ENCODE measurements at places on chromosomes 7 and 10.

GRCh38 chr7:3912291-3912690 is 611.2 kb downstream of the SDK1 start:
- no peak for DNase-seq

DNA sequence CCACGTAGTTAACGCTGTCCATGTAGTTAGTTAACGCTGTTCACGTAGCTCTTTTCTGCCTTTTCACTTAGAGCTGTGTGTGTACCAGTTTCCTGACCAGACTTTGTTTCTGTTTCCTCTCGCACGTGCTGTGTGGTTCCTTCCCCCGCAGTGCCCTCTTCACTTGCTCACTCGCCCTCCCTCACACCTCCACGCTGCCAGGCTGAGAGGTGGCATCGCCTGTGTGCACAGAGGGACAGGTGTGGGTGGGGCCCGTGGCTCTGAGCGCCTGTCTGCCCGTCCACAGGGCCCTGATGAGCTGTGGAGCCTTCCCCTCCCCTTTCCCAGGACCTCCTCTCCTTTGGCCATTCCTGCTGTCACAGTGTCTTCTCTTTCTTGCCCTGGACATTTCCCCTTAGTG is 30.6 kb downstream of the WDR37 start:
- peak; percentile 36 for DNase-seq

DNA sequence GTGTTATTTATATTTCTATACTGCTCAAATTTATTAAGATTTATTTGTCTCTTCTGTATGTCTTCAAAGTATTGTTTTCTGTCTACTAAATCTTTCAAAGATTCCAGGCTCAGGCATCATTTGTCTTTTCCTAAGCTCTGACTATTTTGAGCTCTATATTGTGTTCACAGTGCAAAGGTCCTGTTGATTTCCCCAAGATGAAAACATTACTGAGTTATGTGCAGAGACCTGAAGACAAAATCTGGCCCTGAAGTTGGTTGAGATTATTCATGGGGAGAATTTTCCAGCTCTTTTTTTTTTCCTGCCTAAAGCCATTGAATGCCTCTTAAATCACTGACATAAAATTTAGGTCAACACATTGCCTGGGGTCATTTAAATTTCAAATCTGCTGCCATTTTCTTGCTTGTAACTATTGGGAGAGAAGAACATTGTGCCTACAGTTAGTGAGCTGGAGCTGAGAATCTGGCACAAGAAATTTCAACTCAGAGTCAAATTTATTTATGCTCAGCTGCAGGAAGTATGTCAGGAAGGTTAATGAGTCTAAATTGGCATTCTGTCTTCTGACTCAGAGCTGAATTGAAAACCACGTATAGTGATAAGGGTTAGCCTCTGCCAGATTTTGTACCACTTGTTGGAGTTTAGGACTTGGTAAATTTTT is 31.6 kb downstream of the CSTF2T start:
- no peak for DNase-seq

GRCh38 chr7:47511699-47512370 is 70.1 kb downstream of the TNS3 start:
- DNase-seq = no peak

- no peak for DNase-seq
Observed at GRCh38 chr7:22049766-22050500, 104.2 kb upstream of the CDCA7L start.

GRCh38 chr7:64747802-64748201 is 46.4 kb upstream of the ZNF138 start:
- DNase-seq = no peak

GRCh38 chr10:12377658-12378290 is 28.4 kb downstream of the CAMK1D start:
- DNase-seq = peak; percentile 43

DNA sequence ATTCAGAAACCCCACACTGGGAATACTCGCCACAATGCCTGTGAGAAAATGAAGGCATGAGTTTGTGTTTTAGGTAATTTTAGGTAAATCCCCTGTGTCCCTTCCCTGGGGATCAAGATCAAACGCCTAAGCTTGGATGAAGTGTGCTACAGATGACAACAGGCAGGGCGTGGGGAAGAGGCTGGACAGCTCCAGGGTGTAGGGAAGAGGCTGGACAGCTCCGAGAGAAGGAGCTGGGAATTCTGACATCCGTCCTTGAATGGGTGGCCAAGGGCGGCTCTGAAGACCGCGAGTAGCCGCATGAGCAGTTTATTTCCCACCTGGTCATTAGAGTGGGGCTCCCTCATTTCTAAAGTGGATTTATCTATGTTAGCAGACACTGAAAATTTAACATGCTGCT is 109.7 kb downstream of the RAMP3 start:
- no peak for DNase-seq

GRCh38 chr7:7757576-7757975 is 39.2 kb upstream of the RPA3 start:
- DNase-seq = no peak

DNA sequence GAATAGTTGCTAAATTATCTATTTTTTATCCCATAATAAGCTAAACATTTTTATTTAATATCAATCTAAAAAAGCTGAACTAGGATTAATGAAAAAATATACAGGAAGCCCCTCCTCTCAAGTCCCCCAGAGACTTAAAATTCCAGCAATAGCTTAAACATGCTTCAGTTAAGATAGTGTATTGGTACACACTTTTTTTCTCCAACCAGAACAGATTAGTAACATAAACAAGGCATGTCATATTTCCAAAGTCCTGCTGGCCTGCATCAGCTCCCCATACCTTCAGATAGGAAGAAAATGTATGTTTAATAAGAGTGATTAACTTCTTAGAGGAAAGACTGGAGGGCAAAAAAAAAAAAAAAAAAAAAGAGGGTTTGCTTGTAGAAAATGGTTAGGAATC is 7.1 kb downstream of the TBX20 start:
- no peak for DNase-seq

DNA sequence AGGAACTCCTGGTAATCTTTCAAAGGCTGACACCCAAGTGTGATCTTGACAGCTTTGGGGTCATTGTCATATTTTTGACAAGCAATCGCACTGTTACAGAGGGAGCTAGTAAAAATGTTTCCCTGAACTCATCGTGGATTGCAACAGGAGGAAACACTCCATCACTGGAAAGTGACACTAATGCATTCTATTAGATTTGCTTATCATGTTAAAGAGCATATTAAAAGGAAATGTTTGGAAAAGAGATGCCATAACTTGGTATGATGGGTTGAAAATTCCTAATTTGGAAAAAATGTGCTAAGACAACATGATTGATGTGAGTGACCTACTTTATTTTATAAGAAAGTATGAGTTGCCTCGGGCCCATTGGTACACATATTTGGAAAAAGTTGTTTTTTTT is 22.7 kb upstream of the EMX2 start:
- no peak for DNase-seq

DNA sequence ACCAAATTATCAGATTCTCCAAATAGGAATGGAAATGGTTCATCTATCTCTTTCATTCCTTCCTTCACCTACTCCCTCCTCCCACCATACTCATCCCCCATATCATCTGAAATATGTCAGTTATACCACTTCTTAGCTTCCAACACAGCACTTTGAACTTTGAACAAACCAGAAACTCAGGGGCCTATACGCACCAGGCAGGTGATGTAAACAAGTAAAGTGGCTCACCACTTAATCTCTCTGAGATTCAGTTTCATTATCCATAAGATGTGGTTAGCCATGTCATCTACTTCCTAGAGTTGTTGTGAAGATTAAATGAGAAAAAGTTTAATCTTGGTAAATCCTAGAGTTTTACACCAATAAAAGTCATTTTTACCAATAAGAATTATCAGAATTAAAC is 65.9 kb upstream of the LRRN3 start:
- DNase-seq = no peak

DNA sequence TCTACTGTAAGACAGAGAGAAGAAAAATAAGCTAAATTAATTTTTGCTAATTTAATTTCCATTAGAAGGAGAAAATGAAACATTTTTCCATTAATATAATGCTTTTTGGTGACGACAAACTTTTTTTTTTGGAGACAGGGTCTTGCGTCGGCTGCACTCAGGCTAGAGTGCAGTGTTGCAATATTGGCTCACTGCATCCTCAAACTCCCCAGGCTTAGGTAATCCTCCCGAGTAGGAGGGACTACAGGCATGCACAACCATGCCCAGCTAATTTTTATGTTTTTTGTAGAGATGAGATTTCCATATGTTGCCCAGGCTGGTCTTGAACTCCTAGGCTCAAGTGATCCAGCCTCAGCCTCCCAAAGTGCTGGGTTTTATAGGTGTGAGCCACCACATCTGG is 229.8 kb upstream of the LRRN3 start:
- no peak for DNase-seq

GRCh38 chr7:3439333-3440030 is 138.4 kb downstream of the SDK1 start:
- DNase-seq = no peak

DNA sequence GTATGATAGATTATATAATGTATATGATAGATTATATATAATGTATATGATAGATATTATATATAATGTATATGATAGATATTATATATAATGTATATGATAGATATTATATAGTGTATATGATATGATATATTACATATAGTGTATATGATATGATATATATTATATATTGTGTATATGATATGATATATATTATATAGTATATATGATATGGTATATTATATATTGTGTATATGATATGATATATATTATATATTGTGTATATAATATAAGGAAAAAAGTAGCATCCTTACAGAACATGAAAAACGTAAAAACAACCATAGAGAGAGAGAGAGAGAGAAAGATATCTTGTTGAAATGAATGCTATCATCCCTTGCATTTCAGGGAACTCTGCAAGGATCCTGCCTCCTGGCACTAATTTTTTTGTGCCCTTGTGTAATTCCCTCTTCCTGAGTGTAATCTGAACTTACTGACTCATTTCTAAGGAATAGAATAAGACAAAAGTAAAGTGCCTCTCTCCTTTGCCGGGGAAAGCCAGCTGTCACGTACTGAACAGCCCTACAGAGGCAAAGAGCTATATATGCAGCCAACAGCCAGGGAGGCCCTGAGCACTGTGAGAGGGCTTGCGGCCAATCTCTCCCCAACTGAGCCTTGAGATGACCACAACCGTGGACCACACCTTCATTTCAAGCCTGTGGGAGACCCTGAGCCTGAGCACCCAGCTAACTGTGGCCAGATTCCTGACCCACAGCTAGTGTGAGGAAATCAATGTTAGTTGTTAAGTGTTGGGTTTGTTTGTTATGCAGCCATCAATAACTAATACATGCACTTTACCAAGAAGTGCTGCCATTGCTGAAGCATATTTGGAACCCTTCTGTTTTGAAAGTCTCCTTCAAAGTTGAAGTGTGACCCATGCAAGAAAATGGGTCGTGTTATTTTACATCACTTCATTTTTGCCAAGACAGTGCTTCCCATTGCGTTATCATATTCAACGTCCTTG is 61.1 kb upstream of the EZH2 start:
- DNase-seq = peak; percentile 28

DNA sequence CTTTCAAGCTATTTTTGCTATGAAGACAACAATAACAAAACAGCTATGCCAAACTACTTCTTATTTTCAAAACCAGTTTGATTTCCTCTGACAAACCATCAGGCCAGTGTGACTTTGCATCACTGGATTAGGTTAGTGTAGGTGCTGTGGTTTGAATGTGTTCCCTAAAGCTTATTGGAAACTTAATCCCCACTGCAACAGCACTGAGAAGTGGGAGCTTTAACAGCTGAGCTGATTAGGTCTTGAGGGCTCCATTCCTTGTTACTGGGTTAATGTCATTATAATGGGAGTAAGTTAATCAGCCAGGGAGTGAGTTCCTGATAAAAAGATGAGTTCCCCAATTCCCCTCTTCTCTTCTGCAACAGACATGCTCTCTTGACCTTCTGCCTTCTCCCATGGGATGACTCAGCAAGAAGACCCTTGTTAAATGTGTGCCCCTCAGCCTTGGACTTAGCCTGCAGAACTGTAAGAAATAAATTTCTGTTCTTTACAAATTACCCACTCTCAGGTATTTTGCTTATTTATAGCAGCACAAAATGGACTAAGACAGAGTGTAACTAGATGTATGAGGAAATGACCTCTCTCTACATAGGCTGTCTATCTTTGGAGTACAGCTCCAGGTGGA is 186.8 kb downstream of the CTTNBP2 start:
- no peak for DNase-seq

GRCh38 chr7:123615344-123615743 is 13.7 kb downstream of the ASB15 start:
- no peak for DNase-seq
